Peyer's patch (tissue), 4 donors: ENCODE measurements at places on chromosomes 1 and 21. TPM values are rescaled to one million over a fixed set of nuclear protein-coding genes. Genes with fewer than 3 reads are reported as not detected.

The HJV gene
- total RNA-seq = not detected

The CAPN8 gene
- 9.9 TPM for total RNA-seq

The CD247 gene
- total RNA-seq = not detected

The TNFSF4 gene
- total RNA-seq = 2.5 TPM

The KCNJ9 gene
- total RNA-seq = not detected

The TGFB2 gene
- total RNA-seq = 1.7 TPM

The CFAP141 gene
- not detected for total RNA-seq

The NT5C1A gene
- total RNA-seq = not detected

The KHDC4 gene
- total RNA-seq = 82.5 TPM
